T-helper 2 cell (primary cell): ENCODE measurements at places on chromosomes 2 and 18.

GRCh38 chr2:24957221-24957620, 14.5 kb downstream of the DNAJC27 start:
- no peak for DNase-seq

DNA sequence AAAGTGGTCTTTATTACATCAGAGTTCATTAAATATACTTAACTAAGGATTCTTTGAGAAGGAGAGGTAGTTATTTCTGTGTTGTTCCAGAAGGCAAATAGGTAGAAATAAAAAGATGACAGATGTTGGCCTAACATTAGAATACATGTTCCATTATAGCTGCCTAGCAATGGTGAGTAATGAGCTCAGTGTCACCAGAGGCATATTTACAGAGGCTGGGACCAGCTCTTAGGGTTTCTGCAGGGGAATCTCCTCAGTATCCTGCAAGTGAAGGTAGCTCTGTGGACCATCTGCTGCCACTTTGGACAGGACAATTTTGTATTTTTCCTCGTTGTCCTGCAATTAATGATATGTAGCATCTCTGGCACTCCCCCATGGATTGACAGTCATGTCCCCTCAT, 416.0 kb downstream of the THSD7B start:
- no peak for DNase-seq

DNA sequence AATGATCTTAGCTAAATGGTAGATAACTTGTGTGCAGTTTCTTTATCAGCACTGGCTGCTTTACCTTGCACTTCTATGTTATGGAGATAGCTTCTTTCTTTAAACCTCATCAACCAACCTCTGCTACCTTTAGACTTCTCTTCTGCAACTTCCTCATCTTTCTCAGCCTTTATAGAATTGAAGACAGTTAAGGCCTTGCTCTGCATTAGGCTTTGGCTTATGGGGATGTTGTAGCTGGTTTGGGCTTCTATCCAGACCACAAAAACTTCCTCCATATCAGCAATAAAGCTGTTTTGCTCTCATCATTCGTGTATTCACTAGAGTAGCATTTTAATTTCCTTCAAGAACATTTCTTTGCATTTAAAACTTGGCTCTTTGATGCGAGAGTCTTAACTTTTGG, 123.7 kb downstream of the PIK3C3 start:
- no peak for DNase-seq

GRCh38 chr2:23657934-23658333, 269.0 kb downstream of the ATAD2B start:
- no peak for DNase-seq

- DNase-seq = no peak
Observed at GRCh38 chr2:13522917-13523821, 806.4 kb downstream of the TRIB2 start.

DNA sequence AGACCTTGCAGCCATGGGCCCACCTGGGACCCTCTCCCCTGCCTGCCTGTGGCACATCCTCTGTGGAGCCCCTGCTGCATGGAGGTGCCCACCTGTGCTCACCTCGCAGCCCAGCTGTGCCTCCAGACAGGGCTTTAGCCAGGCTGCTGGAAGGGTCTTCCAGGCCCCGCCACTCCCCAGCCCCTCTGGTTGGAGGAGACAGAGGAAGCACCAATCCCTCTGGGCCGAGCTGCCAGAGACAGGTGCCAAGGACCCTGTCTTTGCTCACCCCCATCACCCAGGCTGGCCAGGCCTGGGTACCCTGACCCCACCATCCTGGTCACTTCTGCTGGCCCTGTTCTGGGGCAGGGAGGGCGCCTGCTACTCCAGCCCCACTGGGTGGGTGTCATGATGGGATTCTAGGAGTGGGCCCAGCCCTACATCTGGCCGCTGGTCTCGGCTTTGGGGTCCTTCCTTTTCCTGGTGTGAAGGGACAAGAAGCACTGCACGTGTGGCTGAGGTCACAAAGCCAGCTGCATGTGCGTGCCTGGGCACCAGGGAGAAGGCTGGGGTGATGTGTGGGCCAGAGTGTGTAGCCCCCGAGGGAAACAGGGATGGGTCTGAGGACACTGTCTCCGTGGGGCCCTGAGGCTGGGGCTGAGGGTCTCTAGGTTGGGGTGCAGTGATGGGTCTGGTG, 9.3 kb upstream of the NEU4 start:
- no peak for DNase-seq

DNA sequence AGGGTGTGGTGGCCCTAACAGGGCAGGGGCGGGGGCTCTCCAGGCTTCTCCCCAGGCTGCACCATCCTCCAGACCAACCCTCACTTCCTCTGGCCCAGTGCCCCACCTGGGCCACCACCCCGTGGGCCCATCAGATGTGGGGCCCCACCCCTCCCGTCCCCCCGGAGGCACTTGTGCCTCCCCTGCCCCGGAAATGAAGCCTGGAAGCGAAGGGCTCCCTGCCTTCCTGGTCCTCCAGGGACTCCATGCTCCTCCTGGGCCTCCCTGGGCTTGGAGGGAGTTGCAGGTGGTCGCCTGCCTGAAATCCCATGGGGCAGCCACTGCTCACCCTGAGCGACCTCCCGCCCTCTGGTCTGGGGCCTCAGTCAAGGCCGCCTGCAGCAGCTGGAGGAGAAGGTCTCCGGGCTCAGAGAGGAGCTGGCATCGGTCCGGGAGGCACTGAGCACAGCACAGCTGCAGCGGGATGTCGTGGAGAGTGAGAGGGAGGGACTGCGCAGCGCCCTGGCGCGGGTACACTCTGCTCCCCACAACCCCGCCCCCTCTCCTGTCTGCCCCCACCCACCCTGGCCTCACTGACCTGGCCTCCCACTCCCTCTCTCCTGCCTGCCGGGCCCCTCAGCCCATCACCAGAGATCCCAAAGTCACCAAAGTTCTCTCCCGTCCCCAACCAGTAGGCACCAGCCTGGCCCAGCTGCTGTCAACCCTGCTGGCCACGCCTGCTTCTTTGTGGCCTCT, 28.0 kb downstream of the CROCC2 start:
- DNase-seq = no peak

DNA sequence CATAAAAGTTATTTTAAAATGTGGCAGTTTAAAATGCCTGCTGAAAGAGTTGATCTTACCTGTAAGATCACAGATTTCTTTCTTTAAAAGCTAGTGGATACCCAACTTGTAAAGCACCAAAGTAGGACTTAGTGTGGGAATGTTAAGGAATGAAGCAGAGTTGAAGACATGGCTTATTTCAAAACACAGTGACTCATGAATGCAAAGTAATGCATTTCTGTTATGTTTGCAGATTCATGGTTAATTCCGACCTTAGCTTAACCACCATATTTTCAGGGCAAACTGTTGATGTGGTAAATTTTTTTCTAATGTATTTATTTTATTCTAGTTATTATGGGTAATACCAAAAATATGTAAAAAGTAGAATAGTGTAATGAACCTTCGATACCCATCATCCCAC, 206.8 kb upstream of the FOSL2 start:
- DNase-seq = no peak

DNA sequence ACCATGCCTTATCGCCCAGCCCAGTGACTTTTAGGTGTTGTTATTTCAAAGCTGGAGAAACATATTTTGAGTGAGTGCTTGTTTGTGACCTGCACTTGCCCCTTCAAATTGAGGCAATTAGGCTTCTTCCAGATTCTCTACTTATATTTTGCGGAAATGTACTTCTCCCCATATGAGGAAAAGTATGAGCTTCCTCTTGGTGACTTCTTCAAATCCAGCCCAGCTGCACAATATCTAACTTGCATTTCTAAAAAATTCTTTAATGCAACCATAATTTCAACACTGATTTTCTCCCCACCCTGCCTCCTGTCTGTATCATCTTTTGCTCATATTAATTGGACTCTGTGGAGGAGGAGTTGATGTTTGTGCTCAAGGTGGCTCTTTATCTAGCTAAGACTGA, 391.2 kb upstream of the POU3F3 start:
- DNase-seq = no peak
